ENCODE measurements at places on chromosomes 16 and 17. TPM values are rescaled to one million over a fixed set of nuclear protein-coding genes. Genes with fewer than 3 reads are reported as not detected.

The ADCY7 gene
- 32.3 TPM for polyA plus RNA-seq

The KRT12 gene
- not detected for polyA plus RNA-seq

The IRX3 gene
- not detected for polyA plus RNA-seq

The IST1 gene
- 99.0 TPM for polyA plus RNA-seq

The PRSS21 gene
- polyA plus RNA-seq = 1.8 TPM

The C1QTNF1 gene
- polyA plus RNA-seq = 14.7 TPM

The EFNB3 gene
- polyA plus RNA-seq = 0.06 TPM

The TAC4 gene
- not detected for polyA plus RNA-seq

DNA sequence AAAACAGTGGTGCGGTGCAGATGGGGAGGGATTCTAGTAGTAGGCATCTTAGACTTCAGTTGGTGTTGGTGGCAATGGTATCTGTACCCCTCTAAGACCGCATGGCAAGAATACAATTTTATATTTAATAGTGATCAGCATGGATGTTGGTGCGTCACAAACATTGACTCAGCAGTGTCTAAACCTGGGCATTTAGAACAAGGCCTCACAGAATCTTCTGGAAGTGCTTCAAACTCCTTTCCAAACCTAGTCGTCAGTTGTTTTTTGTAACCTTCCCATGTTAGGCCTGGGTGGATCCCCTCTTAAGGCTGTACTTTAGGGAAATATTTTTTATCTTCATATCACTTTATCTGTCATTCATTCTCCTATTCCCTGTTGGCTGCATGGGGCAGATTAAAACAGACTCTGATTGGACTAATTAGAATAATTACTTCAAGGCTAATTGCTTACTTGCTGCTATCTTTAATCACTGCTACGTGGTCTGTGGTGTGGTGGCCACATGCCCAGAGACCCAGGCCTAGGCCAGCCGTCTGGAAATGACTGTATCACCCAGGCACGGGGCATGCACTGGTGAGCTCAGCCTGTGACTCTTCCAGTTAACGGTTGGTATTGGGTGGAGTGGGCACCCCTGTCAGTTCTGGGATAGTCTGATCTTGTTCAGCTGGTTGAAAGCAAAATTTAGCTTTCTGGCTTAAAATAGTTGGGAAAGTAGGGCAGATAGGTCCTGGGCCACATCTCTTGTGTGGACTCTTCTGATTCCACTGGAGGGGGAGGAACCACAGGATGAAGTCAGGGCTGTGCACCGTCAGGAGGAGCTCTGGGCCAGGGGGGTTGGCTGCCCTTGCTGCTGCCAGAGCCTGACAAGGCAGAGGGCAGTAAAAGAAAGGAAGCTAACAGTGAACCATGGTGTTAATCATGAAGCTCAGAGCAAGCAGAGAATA is 4.5 kb downstream of the ALKBH5 start:
- no peak for DNase-seq

DNA sequence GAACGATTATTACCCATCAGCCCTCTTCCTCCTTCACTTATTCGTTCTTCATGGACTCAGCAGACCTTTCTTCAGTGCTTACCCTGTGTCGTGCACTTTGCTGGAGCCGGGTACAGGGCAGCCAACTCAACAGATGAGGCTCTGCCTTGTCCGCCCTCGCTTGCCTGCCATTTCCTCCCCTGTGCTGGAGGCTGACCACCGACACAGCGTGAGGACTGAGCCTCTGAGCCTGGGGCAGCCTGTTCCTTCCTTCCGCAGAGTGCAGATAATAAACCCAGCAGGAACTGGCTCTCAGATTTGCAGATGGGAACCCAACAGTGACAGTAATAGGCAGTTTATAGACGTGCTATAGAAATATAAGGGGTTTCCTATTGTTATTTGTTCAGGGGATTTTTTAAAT is 7.0 kb upstream of the SLC39A11 start:
- no peak for DNase-seq

DNA sequence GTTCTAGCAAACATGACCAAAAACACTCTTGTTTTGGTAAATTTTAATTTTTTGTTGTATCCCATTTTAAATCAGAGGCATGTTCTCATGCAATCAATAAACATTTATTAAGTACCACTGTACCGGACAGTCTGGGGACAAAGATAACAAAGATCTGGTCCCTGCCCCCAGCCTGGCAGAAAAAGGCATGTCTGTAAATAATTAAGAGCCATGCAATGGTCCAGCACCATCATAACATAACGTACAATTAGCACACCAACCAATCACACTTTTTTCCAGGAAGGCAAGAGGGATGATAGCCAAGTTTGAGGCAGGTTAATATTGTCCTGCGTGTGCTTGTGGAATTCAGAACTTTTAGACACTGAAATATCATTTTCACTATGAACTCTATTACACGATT is 3.5 kb downstream of the KCNJ16 start:
- no peak for DNase-seq

DNA sequence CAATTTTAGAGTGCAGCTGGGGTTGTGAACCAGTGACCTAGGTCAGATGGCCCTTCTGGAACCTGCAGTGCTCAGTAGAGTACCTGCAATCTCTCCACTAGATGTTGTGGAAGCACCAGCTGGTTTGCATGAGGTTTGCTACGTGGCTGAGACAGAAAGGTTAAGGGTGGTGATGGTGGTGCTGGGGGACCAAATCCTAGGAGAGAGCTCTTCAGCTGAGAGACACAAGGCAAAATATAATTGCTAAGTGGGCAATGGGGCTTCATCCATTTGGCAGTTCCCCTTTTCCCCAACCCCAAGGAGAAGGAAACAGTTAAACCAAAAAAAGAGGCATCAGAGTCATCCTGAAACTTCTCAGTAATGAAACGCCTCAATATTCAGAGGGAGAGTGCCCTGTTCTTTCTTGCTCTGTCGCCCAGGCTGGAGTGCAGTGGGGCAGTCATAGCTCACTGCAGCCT is 13.9 kb downstream of the ITPRIPL2 start:
- DNase-seq = no peak

DNA sequence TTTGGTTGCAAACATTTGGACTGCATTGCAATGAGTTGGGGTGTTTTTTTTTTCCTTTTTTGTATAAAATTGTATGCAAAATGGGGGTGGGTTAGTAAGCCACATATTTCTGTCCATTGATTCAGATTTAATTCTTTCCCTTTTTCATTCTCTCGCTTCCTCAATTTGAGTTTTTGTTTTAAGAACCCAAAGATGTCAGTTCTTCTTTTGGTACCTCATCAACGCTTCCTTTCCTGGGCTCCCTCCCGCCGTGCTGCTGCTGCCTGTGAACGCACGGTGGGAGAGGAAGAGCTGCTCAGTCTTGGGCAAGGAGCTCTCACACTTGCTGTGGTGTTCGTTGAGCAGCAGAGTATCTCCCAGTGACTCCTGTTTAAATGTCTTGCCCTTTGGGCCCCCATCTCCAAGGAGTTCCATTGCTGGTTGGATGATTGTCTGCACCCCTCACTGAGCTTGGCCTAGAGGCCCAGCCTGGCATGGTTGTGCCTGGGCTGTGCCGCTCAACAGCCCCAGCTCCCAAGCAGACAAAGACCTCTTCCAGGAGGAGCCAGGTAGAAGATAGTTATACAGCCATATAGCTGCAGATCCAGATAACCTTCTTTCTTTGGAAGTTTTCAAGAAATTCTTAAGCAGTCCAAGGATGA is 13.6 kb downstream of the UBFD1 start:
- DNase-seq = no peak

GRCh38 chr16:47309581-47310312 is 151.1 kb downstream of the ITFG1 start:
- no peak for DNase-seq

DNA sequence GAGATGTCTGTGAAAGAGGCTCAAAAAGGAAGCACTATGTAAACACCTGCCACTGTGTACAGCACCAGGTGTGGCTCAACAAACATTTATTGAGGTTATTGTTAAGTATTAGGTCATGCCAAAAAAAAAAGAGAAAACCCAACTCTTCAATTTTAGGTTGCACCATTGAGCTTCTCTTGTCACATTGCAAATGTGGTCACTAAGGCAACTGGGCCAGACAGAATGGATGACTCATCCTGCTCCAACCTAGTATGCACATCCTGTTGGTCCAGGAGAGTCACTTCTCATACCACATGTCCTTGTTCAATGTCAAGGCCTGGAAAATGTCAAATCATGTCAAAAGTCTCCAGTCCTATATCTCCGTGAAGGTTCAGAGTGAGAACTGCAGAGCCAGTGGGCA is 25.0 kb downstream of the HOXB1 start:
- DNase-seq = no peak

DNA sequence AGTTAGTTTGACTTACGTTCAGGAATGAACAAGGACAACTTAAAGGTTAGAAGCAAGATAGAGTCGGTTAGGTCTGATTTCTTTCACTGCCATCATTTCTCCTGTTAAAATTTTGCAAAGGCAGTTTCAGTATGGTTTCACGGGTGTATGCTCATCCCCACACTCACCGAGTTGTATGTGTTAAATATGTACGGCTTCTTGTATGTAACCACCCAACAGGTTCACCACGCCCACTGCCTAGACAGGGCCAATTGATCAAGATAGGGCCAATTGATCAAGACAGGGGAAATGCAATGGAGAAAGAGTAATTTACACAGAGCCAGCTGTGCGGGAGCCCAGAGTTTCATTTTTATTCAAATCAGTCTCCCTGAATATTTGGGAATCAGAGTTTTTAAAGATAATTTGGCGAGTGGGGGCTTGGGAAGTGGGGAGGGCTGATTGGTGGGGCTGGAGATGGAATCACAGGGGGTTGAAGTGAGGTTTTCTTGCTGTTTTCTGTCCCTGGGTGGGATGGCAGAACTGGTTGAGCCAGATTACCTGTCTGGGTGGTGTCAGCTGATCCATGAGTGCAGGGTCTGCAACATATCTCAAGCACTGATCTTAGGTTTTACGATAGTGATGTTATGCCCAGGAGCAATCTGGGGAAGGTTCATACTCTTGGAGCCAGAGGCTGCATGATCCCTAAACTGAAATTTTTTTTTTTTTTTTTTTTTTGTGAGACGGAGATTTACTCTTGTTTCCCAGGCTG is 62.4 kb upstream of the PLCG2 start:
- peak; percentile 71 for DNase-seq

- DNase-seq = no peak
These were observed 28.9 kb downstream of the ZNRF1 start for GRCh38 chr16:75027520-75028300.

- no peak for DNase-seq
These were observed 9.6 kb downstream of the PIK3R6 start for GRCh38 chr17:8857919-8858318.

- no peak for DNase-seq
These were observed 253.4 kb downstream of the SHISA9 start for GRCh38 chr16:13154799-13155198.

- DNase-seq = no peak
These were observed 16.8 kb upstream of the COL1A1 start for GRCh38 chr17:50218071-50218759.

- DNase-seq = no peak
These were observed 54.4 kb upstream of the ARHGAP44 start for GRCh38 chr17:12734926-12735325.

- peak; percentile 72 for DNase-seq
These were observed 2.9 kb upstream of the ITGA3 start for GRCh38 chr17:50052822-50053653.

DNA sequence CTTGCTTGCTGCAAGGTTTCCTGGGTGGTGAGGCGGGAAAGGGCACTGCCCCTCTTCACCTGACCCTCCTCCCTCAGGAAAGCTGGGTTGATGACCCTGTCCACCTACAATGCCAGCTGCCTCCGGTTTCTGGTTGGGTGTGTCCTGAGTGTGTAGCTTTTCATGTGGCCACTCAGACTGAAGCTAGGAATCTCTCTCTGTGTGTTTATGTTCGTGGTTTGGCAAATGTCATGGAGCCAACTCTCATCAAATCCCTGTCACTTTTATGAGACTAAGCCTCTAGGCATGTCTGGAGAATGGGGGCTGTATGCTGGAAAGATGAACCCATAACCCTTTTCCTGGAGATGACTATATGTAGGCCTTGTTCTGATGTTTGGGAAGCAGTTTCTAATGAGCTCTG is 17.1 kb downstream of the PLEKHG4 start:
- DNase-seq = peak; percentile 35

DNA sequence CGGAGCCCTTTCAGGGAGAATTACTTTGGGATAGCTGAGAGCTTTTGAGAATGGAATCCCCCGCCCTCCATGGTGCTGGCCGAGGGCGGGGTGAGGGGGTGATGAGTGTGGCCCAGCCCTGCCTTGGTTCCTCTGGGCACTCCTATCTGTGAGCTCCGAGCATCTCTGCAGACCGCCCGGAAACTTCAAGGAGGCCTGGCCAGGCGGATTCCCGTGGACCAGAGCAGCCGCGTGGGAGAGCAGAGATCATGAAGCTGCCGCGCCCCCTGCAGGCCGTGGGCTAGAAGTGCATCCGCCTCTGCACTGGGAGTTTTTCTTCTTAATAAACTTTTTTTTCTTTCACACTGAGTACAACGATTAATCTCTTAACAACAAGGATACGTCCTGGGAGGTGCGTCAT is 392.9 kb upstream of the EEF2KMT start:
- no peak for DNase-seq

- no peak for DNase-seq
These were observed 251.9 kb downstream of the PARN start for GRCh38 chr16:14378131-14378551.

DNA sequence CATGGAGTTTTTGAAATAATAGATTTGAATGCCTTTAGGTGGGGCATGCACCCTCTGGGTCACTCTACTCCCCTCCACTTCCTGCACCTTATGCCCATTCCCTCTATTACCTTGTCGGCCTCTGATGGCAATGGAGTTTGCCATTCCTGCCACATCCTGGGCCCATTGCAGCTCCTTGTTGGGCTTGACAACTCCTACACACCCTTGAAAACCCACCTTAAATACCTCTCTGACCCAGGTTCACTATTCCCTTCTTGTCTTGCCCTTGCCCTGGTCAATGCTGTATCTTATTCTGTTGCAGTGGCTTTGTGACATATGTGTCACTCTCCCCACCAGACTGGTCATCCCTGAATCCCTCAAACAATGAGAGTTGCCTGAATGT is 2.4 kb downstream of the CCR7 start:
- DNase-seq = no peak

GRCh38 chr17:38355251-38355650 is 3.6 kb downstream of the SOCS7 start:
- DNase-seq = no peak

GRCh38 chr17:27755706-27756466 is 44.4 kb downstream of the NOS2 start:
- DNase-seq = no peak

DNA sequence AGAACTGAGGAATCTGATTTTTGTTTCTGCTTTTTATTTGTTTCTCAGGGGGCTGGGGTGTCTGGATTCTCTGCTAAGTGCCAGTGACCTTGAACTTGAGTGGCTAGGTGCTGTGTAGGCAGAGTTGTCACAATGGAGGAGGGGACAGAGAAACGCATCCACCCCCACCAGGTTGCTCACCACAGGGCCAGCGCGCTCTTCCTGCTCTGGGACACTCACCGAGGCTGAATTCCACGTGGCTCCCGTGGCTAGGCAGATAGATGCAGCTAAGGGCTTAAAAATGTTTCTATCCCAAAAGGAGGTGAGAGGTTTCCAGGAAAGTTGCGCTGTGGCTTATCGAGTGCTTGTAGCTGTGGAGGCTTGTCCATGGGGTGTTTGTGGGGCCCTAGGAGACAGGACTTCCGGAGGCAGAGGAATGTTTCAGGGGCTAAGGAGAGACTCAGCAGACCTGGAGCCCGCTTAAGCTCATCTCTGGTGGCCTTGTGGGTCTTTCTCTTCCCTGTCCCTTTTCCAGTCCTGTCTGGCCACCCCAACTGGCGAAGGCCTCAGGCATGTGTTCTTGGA is 36.8 kb downstream of the ADCY7 start:
- peak; percentile 51 for DNase-seq

- DNase-seq = no peak
These were observed 16.2 kb downstream of the MARCHF10 start for GRCh38 chr17:62791767-62792446.

GRCh38 chr16:79218351-79218750 is 382.2 kb downstream of the MAF start:
- DNase-seq = no peak

- no peak for DNase-seq
These were observed 26.2 kb upstream of the PIK3R5 start for GRCh38 chr17:8991514-8992285.
